Stimulated activated CD8-positive, alpha-beta memory T cell treated with anti-CD3 and anti-CD28 coated beads, Interleukin-7, amount 100 ng/mL, for 24 hours (primary cell): ENCODE measurements at places on chromosomes 4 and X.

GRCh38 chr4:40550196-40550595 lies 79.5 kb downstream of the RBM47 start:
- no peak for DNase-seq

- no peak for DNase-seq
Measured at GRCh38 chrX:103157496-103158316, 57.2 kb upstream of the BEX4 start.

- DNase-seq, result no peak
Measured at GRCh38 chrX:120727911-120728310, 98.1 kb upstream of the C1GALT1C1 start.

DNA sequence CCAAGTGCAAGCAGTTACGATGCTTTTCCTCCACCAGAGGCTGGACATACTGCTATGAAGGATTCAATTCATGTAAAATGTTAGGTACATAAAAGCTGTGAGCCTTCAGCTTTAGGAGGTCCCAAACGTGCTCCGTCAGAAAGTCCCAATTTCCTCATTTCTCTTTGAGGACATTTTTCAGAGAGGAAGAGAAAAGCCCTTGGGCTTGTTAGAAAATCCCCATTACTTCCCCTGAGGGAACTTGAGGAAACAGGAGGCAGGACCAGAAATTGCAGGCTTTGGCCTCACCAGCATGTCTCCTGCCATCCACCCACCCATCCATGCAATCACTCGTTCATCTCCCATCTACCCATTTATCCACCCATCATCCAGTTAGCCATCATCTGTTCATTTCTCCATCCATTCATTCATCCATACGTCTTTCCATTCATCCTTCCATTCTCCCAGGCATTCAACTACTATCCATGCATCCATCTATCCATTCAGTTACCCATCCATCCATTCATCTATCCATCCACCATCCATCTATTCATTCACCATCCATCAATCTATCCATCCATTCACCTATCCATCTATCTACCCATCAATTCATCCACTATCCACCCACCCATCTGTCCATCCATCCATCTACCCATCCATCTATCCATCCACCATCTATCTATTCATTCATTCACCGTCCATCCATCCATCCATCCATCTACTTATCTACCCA lies 223.5 kb downstream of the AFAP1 start:
- no peak for DNase-seq

- DNase-seq, result no peak
Measured at GRCh38 chr4:48799157-48799556, 19.1 kb upstream of the FRYL start.

DNA sequence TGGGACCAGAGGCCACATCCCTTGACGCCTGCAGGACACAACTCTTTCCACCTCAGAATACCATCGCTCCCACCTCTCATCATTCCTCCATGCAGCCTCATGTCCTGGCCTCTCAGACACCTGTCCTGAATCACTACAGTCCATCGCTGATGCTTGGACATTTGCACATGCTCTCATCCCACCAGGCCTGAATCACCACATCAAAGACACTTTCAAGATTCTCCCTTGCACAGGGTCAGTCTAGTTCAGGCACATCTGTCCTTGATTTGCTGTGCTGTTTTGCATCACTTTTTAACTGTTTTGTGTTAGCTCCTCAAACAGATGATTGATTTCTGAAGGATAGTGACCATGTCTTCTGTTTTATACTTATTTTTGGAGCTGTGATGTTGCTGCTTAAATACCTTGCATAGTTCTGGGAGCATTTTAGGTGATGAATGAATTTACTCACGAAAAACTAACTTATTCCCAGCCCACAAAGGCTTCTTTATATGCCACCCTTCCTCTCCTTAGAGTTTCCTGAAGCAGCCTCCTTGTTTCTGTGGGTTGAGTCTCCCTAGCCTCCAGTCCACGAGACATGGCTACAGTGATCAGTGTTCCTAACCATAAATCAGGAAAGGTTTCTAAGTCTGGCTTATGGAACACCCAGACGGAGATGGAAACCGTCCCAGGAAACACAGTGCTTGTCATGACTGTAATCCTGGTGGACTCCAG lies 2.6 kb downstream of the FAM114A1 start:
- DNase-seq, result no peak

GRCh38 chr4:2427383-2428334 lies 8.9 kb downstream of the CFAP99 start:
- no peak for DNase-seq

- no peak for DNase-seq
Measured at GRCh38 chrX:15718283-15718970, 19.6 kb upstream of the CA5B start.

GRCh38 chr4:169000315-169000714 lies 9.7 kb downstream of the CBR4 start:
- no peak for DNase-seq

GRCh38 chr4:124523816-124524215 lies 188.7 kb downstream of the ANKRD50 start:
- DNase-seq, result no peak

GRCh38 chr4:120971884-120972283 lies 49.4 kb upstream of the PRDM5 start:
- DNase-seq, result no peak

DNA sequence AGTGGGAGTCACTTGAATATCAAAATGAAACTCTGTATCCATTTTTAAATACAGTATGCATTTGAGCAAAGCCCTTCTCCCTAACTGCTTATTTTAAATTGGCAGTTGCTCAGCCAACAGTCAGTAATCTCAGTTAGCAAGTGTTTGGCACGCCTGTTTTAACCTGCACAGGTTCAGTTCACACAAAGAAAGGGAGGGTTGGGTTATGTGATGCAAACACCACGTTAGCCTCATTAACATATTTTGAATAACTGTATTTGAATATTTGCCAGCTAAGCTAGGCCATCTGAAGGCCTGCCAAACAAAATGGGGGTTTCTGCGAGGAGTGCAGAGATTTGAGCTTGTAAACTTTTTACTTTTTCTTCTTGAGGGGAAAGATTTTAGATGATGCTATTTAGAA lies 19.8 kb downstream of the GAB1 start:
- no peak for DNase-seq

DNA sequence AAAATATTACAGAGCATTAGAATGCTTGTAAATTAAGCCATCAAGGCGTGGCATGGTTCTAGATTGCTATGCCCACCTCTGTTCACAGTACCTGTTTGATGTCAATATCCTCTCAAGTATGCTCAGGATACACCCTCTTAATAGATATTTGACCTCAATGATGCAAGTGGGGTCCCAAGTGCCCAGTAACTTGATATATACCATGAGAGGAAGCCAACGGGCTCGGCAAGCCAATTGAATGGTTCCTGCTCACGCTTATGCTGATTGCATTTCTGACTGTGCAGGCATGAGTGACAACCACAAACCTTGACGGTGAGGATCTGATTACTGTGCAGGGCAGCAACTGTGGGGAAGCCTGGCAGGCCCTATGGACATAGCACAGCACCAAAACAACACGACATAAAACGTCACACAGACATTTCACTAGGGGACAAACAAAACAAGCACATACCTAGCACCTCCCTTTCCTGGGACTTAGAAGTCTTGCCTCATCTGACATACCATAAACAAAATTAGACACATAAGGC lies 179.1 kb upstream of the ETNPPL start:
- DNase-seq, result no peak

GRCh38 chr4:118557298-118557851 lies 127.8 kb upstream of the METTL14 start:
- DNase-seq, result no peak

DNA sequence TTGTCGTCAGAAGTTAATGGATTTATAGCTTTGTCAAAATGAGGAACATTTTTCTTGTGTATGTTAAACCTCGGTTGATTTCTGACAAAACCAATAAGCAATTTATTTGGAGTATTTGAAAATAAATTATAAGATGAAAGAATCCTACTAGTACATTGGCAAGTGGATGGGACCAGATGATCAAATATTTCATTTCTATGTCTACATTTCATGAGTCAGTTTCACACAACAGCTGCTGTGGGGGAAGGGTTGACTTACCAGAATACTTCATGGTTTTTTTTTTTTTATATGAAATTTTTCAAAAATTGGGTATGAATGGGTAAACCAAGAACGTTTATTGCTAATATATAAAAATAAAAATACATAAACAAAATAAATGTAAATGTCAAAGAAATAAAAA lies 39.4 kb downstream of the RAPGEF2 start:
- DNase-seq, result no peak

- DNase-seq, result no peak
Measured at GRCh38 chr4:93396272-93396671, 432.3 kb upstream of the ATOH1 start.

- DNase-seq, result no peak
Measured at GRCh38 chr4:83387012-83387411, 52.4 kb upstream of the HPSE start.

DNA sequence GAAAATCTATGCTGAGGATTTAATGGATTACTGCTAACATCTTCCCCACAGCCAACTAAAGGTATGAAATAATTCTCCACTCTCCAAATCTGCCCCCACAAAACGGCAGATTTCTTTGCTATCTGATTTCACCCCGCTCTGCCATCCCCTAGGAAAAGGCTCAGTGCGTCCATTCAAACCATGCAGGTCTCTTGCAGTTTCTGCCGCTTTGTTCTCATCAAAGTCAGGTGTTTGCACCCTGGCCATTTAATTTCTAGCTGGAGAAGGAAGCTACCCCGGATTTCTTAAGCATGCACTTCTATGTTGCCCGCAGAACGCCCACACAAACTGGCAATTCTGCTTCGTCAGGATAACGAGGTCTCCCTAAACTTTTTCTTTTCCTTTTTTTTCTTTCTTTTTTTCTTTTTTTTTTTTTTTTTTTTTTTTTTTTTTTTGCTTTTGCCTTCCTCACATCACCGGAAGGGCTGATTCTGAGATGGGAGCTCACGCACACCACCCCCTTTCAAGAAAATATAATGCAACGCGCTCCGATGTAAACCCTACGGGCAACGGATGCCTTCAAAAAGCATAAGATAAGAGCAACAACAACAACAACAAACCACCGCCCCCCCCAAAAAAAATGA lies 3.3 kb downstream of the NLGN4X start:
- no peak for DNase-seq

DNA sequence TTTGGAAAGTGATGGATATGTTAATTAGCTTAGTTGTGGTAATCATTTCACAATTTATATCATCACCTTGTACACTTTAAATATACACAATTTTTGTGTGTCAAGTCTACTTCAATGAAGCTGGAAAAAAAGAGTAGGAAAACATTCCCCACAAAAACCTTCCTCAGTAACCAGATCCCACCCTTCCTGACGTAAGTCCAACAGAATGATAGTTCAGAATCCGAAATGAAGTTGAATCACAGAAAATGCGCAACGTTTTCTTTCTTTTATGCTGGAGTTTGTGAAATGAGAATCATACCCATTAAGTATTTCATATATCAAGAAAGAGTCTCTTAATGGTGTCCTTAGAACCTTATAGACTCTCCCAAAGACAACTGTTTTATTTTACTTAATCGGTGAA lies 292.9 kb downstream of the USP46 start:
- no peak for DNase-seq

GRCh38 chr4:174422893-174423256 lies 99.4 kb downstream of the HPGD start:
- no peak for DNase-seq

DNA sequence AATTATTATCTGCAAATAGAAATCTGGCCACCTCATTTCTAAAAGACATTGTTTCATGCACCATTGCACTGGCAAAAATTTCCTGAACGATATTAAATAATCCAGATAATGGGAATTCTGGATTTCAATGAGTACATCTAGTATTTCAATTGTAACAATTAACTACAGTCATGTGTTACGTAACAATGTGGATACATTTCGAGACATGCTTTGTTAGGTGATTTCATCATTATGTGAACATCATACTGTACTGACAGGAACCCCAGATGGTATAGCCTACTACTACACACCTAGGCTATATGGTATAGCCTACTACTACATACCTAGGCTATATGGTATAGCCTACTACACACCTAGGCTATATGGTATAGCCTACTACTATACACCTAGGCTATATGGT lies 14.8 kb downstream of the LAMTOR3 start:
- DNase-seq, result no peak

GRCh38 chrX:129786210-129786651 lies 6.5 kb downstream of the SASH3 start:
- no peak for DNase-seq

DNA sequence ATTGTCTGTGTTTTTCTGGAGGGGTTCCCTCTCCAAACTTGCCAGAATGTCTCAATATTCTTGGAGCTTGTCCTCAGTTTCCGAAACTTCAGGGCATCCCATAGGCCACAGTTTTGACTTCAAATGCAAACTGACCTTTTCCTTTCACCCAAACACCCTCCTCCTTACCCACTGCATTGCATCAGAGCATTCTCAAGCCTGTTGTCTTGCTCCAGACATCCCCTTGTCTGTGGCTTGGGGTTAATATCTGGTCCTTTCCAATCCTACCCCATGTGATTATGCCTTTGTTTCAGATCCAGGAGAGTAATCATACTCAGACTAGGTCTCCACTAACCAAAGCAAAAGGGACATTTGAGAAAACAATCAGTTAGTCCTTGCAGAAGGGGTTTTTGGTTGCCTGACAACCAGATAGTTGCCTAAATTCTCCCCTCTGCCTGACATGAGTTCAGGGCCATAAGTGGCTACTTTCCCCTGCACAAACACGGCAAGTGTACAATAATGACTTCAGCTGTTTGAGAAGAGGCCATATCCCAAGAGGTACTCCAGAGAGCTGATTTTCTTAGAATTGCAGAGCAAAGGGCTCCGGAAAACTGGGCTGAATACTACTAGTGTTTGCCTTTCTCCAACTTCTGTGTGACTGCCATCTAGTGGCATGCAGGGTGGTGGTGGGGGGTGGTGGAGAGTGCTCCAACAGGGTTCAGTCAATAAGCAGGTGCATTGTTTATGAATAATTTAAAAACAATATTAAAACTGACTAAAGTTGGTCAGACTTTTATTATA lies 130.2 kb downstream of the CHRDL1 start:
- no peak for DNase-seq

DNA sequence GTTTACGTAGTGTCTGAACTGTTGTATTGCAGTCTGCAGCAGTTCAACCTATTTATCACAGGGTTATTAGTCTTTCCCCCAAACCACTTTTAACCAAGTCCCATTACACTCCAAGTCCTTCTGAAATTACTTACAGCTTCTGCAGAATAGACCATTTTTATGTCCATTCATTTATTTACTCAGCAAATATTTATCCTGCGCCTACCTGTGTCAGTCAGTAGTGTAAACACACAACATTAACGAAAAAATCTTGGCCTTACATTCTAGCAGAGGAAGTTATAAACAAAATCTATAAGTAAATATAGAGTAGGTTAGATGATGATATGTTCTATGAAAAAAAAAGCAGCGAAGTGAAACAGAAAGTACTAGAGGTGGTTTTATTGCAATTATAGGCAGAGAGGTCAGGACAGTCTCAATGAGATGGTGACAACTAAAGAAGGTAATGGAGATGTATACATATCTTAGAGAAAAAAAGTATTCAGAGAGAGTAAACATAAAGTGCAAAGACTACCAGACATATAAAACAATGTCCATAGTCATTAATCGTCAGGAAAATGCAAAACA lies 534.7 kb downstream of the KCNIP4 start:
- DNase-seq, result no peak

- no peak for DNase-seq
Measured at GRCh38 chrX:30863974-30864373, 25.1 kb downstream of the TAB3 start.

- DNase-seq, result peak; percentile 58
Measured at GRCh38 chr4:80202190-80202711, 4.9 kb downstream of the PRDM8 start.
